HuH-7.5 (cell line): ENCODE measurements at places on chromosomes 3 and 15.

GRCh38 chr3:144265542-144266100 lies 294.0 kb downstream of the DIPK2A start:
- DNase-seq, result no peak

DNA sequence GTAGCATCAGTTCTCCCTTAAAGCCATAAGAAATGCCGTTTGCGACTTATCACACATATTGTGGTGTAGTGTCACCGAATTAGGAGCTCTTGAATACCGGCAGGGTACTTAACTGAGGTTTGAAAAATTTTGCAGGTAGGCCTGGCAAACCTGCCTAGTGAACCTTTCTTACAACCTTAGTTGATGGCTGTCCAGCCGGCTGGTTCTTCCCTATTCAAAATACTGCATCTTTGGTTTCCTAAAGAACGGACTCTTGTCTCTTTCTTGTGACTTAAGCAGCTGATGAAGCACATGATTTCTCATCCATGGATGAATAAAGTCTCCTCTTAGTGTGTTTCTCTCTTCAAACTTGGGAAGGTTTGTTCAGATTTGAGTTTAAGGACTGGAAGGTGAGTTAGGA lies 1.5 kb downstream of the RAB7A start:
- DNase-seq, result no peak

GRCh38 chr3:125024817-125025216 lies 31.0 kb downstream of the HEG1 start:
- DNase-seq, result no peak

DNA sequence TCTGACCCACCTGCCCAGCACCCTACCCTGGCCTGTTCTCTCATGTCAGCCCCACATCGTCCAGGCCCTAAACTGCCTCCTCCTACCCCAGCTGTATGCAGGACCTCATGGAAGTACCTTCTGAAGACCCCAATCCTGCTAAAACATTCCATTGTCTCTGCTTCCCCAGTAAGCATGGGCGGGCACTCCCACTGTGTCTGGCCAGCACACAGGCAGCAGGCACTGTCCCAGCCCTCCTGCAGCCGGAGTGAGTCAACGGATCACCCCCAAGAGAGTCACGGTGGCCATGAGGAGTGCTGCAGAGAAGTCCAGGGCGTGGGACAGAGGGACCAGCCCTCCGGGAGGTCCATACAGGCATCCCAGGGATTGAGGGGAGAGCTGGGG lies 36.4 kb upstream of the SLCO2A1 start:
- DNase-seq, result no peak

GRCh38 chr3:50237133-50237651 lies 1.2 kb downstream of the GNAI2 start:
- no peak for DNase-seq

DNA sequence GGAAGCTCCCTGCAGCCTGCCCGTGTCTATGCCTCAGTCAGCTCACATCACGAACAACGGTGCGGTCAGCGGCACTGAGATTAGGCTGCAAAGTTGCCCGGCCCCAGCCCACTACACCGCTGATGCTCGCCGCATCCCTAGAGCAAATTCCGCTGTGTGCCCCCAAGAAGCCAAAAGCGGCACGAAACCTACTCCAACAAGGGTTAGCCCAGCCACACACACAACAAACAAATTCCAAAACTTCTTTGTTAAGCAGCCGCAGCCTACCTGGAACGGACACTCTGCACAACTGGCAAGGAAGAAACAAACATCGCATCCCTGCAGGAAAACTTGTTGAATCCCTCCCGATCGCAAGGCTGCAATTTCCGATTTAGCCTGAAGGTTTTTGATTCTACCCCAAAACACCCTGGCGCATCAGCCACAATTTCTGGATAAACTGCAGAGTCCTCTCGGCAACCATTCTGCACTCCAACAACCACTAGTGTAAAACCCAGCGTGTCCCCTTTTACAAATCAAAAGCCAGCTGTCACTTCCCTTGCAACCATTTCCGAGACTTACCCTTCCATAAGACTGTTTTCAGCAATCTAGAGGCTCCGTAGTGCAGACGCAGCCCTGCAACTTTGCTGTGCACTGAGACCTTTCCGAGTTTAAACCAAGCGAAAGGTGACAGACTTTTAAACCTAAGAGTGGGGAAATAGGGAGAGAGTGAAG lies 449 bp downstream of the ROBO1 start:
- no peak for DNase-seq
